Stimulated activated naive B cell treated with anti-CD40 and anti-IgM and Interleukin-4, amounts not matched to agents 10 μg/mL and 1 μg/mL and 100 μg/mL, for 72 hours (primary cell): ENCODE measurements at places on chromosomes 3 and 15.

DNA sequence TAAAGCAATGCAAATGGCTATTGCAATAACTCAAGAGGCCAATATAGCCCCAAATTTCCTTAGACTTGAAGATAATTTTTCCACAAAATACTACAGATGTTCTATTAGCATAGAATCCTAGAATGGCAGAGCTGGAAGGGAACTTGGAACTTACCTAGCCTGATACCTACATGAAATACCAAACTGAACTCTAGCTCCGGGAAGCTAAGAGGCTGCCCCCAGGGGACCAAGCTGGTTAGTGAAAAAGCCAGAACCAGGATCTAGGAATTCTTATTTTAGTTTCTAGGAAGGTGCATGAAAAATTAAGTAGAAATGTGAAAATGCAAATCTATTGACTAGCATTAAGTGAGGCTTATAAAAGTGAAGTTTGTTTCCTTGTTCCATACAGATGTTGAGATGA is 256.0 kb upstream of the CBLB start:
- DNase-seq = no peak

DNA sequence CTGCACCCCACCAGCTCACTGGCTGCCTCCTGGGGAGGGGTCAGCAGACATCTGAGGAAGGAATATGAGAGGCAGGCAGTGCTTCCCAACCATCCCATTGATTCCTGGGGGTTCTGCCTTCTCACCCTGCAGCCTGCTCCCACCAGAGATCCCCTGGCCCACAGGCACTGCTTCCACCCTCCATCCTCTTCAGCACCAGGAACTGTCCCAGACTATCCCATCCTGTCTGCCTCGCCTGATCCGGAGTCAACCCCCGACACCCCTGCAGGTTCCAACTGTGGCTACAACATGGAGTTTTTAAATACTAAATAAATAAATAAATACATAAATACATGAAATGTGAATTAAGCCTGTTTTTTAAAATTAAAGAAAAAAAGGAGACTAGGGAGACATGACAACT is 43.6 kb downstream of the CACNA2D2 start:
- DNase-seq = no peak

DNA sequence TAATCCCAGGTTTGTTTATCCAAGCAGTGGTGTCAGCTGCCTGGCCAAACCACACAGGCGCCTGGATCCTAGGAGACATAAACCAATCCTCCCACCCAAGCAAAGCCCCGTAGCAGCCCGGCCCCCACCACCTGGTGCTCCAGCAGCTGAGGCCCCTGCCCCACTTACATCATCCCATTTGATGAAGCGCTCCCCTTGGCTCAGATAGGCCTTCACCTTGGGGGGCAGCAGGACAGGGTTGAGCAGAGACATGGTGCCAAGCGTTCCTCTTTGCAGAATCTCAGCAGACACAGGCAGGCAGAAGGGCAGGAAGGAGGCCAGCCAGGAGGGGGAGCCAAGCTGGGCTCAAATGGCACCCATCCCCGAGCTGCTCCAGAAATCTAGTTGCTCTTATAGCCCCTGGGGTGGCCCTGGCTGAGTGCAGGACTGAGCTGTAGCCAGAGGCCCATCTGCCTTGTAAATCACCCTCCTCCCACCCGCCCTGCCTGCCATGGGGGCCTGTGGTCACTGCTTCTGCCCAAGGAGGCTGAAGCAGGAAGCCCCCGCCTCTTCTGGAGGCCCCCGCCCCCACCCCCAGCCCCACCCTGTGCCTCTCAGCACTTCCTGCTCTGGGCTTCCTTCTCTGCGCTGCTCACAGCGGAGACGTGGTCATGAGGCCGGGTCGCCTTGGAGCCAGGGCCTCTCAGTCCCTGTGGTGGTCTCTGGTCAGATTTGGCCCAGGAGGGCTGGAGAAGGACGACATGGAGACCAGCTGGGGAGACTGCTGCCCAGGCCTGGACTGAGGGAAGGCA is at the start of gene PLCB2:
PLCB2 (minus strand) TSS at position 515 of the 791 bp plus-strand sequence; CDS start at position 252, 263 bp downstream.
- DNase-seq = peak; percentile 49

DNA sequence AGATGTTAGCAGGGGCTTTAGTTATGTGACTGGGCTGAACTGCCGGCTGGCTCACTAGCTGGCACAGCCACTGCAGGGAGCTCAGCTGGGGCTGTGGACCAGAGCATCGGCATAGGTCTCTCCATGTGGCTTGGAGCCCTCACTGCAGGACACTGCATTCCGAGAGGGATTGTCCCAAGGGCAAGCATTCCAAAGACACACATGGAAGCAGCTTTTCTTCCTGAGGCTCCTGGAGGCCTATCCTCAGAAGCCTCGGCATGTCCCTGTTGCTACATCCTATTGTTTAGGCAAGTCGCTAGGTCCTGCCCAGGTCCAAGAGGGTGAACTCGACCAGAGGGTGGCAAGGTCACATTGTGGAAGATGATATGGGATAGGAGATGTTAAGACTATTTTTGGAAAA is 209.8 kb downstream of the PLCL2 start:
- no peak for DNase-seq

GRCh38 chr3:42778644-42779043 is 5.6 kb upstream of the CCDC13 start:
- DNase-seq = no peak

GRCh38 chr3:73746623-73747022 is 121.9 kb upstream of the PDZRN3 start:
- no peak for DNase-seq

DNA sequence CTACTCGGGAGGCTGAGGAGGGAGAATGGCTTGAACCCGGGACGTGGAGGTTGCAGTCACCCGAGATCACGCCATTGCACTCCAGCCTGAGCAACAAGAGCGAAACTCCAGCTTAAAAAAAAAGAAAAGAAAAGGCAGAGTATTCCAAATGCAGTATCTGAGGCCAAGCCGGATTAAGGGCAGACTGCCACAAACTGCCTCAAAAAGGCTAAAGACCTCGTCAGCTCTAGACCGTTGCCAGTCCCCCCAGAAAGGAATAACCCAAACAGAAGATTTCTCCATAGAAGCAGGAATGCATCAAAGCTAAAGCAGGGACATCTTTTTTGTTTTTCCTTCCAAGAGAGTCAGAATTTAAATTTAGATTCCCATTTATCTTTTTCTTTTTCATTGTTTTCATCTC is 72.9 kb downstream of the TM4SF4 start:
- no peak for DNase-seq

- DNase-seq = no peak
Observed at GRCh38 chr3:49019941-49020329, 1.6 kb upstream of the DALRD3 start.

DNA sequence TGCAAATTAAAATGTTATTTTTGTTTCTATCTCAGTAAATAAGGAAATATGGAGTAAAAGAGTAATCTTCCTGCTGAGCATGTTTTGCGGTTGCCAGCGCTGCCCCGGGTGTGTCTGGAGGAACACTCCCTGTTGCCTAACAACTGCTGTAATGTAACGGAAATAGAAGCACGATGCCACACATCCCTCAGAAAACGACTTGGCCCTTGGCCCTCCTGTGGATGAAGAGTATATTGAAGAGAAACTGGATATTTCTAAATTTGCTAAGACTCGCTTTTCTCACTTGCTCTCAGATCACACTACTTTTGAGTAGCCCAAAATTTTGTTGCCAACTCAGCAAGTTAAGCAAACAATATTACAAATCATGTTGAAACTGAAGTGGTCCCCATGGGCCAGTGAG is 18.9 kb downstream of the CX3CR1 start:
- peak; percentile 34 for DNase-seq

DNA sequence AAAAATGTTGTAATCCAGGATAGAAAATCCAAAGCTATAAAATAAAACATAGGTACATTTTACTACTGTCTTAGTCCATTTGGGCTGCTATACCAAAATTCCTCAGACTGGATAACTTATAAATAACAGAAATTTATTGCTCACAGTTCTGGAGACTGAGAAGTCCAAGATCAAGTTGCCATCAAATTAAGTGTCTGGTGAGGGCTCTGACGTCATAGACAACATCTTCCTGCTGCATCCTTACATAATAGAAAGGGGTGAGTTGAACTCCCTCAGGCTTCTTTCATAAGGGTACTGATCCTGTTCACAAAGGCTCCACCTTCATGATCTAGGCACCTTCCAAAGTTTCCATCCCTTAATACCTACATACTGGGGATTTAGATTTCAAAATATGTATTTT is 826.8 kb downstream of the NTRK3 start:
- no peak for DNase-seq

DNA sequence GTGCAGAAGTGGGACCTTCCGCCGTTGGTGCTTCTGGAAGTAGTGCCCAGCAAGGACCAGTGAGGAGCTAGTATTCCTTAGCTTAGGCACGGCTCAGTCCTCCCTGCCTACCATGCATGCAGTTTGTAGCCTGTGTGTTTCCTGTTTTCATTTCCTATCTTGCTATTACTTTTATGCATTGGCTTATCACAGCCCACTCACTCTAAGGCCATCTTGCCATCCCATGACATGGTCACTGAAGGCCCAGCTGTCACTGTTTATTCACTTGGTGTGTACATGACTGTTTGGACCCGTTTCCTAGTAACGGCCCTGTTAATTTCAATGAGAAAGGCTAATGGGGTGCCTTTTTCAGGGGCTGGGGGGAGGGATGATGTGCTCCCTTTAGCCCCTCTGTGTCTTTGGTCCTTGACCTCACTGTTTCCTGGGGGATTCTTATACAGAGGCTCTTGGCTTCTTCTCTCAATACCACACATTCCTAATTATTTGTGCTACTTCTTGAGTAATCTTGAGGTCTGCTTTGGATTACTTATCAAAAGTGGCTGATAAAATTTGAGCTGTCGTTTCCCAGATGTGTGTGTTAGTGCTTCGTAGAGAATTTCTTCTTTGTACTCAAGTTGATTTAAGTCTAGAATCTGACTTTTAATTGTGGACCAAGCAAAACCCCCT is 24.5 kb upstream of the TRAK1 start:
- no peak for DNase-seq

GRCh38 chr3:29514170-29514569 is 233.3 kb downstream of the RBMS3 start:
- DNase-seq = no peak

DNA sequence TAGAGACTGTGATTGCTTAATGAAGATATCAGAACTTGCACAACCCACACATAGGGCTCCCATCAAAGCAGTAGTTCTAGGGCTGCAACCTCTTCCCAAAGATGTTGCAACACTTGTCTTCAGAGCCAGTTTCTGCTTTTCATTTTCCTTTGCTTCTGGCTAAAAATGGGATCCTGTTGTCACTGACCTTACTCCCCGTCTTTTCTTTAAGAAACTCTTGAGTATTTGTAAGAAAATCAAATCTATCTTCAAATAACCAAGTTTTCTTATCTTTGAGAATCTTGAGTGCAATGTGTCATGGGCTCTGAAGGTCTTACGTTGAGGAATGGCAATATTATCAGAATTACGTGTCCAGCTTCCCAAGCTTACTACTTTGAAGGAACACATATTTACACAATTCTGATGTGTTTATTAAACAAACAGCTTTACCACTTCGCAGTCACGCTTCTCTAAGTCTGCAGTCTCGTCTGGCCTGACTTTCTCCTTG is 24.1 kb downstream of the CACNA1D start:
- DNase-seq = no peak

DNA sequence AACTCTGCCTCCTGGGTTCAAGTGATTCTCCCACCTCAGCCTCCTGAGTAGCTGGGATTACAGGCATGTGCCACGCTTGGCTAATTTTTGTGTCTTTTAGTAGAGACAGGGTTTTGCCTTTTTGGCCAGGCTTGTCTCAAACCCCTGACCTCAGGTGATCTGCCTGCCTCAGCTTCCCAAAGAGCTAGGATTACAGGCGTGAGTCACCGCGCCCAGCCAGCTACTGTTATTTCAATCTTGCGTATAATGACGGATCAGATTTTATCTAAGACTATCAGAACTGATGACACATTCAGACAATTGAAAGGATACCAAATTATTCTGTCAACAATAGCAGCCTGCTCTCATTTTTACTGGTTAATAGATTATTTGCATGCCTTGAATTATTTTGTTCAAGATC is 612.2 kb downstream of the ZIC1 start:
- no peak for DNase-seq

GRCh38 chr3:139106013-139106932 is 61.6 kb upstream of the PRR23C start:
- DNase-seq = no peak

DNA sequence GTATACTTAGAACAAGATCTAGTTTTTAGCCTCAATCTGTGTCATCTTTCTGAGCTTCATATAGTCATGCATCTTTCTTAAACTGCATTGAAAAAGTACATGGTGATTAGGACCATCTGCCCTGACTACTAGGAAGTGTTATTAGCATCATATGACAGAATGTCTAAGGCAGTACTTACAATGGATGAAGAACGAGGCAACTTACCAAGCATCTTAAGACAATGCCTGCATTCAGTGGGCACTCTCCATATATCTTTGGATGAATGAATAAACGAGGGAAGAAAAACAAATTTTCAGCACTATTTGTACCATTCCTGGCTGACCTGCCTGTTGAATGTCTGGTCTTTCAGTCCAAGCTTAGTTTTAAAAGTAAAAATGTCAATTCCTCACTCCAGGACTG is 185.4 kb upstream of the EPHA3 start:
- no peak for DNase-seq

GRCh38 chr3:151331696-151332095 is 2.3 kb upstream of the P2RY13 start:
- no peak for DNase-seq

GRCh38 chr3:71863563-71864190 is 78.7 kb upstream of the PROK2 start:
- DNase-seq = no peak

DNA sequence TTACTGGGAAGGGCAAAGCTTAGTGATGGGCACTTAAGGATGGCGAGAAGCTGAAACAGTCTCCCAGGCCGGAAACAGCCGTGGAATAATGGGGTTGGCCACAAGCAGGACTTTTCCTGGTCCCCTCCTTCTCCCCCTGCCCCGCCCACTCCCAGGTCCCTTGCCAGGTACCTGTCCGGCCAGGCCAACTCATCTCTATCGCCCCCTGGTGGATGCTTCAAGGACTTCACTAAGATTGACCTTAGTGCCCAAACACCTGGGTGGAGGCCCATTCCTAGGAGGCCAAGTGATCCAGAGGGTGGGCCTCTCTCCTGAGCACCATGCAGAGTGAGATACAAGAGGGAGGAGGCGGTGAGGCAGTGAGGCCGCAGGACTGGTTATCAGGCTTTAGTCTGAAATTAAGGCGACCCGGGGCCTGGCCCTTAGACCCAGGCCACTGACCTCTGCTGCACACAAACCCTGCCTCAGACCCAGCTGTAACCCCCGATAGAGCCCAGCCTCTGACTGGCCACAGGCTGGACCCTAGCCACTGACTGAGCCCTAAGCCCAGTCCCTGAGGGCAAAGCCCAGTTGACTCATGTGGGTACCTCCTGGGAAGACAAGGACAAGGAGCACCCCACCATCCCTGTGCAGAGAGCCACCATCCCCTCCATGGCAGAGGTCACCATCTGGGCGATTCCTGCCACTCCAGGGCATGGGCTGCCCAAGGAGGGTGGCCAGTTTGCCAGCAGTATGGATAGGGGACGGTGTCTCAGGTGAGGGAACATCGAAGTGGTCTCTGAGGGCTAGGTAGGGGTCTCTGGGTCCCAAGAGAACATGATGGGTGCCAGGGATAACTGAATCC is 37.6 kb downstream of the VIPR1 start:
- DNase-seq = peak; percentile 33
